ENCODE measurements at places on chromosomes 5 and 9.

DNA sequence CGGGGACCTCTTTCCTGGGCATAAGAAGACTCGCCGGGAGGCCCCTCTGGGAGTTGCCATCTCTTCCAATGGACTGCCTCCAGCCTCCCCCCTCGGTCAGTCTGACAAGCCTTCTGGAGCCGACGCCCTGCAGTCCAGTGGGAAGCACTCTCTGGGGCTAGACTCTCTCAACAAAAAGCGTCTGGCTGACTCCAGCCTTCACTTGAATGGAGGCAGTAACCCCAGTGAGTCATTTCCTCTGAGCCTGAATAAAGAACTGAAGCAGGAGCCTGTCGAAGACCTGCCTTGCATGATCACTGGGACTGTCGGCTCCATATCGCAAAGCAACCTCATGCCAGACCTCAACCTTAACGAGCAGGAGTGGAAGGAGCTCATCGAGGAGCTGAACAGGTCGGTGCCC lies 28.4 kb upstream of the LTC4S start:
- no peak for DNase-seq

DNA sequence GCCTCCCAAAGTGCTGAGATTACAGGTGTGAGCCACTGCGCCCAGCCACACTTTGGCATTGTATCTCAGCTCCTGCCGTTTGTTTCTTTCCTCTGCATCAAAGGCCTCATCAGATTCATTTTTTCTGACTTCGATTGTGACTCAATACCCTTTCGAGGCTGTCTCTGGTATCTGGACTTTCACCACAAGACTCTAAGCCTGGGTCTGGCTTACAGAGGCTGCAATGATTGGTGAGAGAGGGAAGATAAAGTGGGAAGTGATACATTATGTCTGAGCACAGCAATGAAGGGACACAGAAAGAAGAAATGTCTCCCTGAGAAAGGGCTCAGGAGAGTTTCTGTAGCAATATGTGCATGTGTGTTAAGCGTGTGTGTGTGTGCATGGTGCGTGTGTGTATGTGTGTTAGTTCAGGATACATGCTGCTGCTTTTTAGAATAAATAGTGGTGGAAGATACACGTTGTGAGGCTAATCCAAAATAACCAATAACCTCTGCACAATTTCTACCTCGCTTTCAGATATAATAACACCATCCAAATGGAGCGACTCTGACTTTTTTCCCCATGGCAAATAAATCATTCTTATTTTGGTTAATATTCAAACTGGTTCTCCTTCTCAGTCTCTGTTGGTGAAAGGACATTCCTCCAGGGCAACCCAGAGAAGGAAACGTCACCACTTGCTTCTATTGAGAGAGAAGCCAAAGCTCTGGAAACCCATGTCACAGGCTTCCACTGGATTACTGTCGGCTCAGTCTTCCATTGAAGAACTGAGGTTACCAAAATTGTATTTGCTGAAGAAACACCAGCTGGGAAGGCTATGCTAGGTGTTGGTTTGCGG lies 8.1 kb upstream of the DAB2 start:
- no peak for DNase-seq

DNA sequence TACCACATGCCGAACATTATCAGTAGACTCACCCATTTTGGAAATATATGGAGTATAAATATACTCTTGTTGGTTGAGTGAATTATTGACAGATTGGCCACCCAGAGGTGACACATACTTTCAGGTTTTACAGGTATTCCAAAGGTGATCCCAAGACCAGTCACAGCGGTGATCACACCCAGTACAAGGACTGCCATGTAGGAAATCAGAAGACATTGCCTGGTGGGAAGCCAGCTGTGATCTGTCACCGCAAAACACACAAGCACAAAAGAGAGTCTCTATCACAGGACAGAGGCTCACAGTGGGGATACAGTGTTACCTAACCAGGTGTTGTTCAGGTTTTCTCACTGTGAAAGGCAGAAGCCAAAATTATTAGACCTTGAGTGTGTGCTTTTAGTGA lies 15.8 kb downstream of the BTF3 start:
- no peak for DNase-seq

GRCh38 chr9:117403403-117403811 lies 11.4 kb downstream of the ASTN2 start:
- no peak for DNase-seq

DNA sequence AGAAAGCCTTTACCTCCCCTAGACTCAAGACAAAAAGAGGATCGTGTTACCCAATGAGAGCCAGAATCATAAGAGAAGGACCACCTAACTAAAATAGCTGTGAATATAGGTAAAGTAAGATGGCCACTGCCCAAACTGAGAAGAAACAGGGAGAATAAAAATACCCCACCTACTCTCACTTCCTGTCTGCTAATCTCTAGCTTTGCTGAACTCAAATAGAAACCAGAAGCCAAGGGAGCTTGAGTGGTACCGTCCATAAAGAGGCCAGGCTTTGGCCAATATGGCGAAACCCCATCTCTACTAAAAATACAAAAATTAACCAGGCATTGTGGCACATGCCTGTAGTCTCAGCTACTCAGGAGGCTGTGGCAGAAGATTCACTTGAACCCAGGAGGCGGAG lies 123.0 kb upstream of the FST start:
- no peak for DNase-seq

DNA sequence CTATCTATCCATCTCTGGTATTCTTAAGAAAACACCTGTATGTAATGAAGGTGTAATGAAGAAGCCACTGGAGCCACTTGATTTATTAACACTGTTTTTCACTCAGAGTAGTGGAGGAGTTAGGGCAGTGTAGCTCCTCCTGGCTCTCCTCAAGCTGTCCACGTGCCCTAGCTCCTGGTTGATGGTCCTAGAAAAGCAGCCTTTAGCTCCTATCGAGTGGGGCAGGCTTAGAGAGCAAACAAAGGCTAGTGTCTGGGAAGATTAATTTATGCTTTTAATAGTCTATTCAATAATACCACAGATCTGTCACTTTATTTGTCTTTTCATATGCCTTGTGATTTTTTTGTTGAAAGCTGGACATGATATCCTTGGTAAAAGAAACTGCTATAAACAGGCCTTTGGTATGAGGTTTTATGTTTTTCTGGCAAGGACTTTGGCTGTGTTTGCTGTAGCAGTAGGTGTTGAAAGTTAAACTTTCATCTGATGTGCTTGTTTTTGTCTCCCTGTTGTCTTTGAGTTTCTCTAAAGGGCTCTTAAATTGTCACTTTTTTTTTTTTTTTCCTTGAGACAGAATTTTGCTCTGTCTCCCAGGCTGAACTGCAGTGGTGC lies 141.1 kb downstream of the GCNT1 start:
- DNase-seq = no peak

DNA sequence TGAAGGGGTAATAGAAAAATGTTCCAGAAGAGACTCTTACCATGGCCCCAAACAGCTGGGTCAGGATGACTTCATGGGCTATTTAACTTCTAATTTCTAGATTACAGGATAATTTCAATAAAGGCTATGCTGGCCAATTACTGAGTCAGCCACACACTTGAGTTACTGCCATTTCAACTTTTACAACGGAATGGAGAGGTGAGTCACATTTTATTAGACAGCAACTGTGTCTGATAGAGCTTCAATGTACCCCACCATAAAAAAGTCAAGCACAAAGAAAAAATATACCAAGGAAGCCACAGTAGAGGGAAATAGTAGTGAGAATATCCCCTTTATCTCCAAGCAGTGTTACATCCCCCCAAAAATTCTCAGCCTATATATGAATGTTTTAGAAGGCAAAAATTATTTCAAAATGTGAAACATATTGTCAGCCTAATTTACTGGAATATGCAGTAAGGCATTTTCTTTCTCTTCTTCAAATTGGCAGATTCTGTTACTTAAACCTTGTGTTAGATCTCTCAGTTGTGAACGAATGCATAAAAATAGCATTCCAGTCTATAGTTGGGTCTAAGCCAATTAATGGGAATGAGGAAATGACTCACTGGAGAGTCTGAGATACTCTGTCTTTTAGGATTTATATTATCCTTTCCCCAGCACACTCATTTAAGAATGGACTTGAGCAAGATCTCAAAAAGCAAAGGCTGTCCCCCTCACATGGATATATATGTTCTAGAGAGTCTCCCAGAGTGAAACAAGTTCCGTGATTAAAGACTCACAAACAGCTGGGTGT lies 47.1 kb upstream of the RAI14 start:
- no peak for DNase-seq

GRCh38 chr5:7678030-7678429 lies 172.9 kb downstream of the CFAP90 start:
- no peak for DNase-seq

GRCh38 chr5:23473915-23474314 lies 33.5 kb upstream of the PRDM9 start:
- DNase-seq = no peak

DNA sequence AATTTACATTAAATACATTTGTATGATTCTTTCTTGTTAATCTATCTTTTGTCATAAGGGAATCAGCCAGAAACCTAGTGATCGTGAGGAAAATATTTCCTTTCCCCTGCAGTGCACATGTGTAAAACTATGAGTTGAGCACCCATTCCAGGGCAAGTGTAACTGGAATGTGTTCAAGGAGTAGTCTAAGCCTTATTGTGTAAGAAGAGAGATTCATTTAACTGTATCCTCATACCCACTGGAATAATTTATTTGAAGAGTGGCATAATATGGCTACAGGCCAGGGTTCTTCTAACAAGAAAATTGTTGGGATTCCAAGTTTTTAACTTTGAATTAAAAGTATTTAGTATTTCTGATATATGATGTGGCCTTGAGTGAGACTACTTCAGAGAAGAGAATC lies 1692.7 kb downstream of the EFNA5 start:
- DNase-seq = no peak

GRCh38 chr5:29939988-29940387 lies 1253.5 kb upstream of the CDH6 start:
- DNase-seq = no peak

GRCh38 chr9:3856592-3856991 lies 330.8 kb upstream of the RFX3 start:
- no peak for DNase-seq

DNA sequence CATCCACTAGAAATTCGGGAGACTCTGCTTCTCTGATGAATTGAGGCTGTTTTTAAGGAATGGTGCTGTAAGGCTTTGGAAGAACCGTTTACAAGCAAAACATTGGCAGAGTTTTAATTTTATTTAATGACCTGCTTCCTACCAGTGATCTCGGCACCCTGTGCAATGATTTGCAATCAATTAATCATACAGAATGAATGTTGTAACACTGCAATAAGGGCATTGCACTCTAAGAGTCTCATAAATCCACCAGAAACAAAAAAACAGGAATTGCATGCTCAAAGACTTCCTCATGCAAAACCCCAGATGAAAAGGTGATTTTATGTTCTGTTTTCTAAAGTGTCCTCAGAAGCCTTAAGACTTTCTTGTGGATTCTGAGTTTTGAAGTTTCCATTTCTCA lies 295.7 kb downstream of the ARHGEF28 start:
- no peak for DNase-seq

DNA sequence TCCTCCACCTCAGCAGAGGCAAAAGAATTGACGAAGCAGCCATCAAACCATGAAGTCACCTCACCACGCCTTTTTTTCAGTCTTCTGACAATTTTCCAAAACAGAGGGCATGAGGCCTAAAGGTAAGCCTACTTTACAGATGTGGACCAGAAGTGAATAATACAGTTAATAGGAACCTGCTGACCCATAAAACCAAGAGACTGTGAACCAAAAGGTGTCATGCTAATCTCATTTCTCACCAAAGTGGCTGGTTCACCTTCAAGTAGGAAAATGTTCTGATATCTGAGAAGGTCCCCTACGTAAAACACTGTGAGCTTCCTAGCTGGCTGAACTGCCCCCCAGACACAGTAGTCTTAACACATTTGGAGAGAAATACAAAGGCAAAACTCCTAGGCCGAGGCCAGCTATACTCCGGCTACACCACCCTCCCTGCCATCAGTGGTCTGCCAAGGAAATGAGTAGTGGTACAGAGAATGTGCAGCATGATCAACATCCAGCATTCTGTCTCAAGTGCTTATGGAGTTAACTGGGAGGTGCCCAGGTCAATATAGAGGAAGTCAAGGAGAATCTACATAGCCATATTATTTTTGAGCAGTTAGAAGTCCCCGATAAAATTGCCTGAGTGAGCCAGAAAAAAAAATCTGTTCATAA lies 19.3 kb upstream of the F2RL2 start:
- no peak for DNase-seq

DNA sequence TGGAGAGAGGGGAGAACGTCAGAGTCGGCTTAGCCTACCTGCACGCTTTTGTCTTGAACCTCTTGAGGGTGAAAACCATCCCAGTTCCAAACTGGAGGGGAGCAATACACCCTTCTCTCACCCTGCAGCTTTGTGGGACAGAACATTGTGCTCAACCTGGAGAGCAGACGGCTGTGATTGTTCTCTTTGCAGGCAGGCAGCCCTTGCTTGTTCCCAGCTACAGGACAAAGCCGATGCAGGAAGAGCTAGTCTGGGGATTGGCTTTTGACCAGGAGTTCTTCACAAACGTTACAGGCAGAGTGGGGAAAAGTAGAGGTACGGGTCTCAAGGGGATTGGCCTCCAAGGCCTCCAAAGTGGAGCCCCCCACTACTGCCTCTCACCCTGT lies 33.9 kb upstream of the ARHGAP26 start:
- no peak for DNase-seq

- no peak for DNase-seq
Measured at GRCh38 chr9:105278751-105279150, 34.3 kb downstream of the SLC44A1 start.

- DNase-seq = no peak
Measured at GRCh38 chr5:114363837-114364236, 2.0 kb downstream of the KCNN2 start.

DNA sequence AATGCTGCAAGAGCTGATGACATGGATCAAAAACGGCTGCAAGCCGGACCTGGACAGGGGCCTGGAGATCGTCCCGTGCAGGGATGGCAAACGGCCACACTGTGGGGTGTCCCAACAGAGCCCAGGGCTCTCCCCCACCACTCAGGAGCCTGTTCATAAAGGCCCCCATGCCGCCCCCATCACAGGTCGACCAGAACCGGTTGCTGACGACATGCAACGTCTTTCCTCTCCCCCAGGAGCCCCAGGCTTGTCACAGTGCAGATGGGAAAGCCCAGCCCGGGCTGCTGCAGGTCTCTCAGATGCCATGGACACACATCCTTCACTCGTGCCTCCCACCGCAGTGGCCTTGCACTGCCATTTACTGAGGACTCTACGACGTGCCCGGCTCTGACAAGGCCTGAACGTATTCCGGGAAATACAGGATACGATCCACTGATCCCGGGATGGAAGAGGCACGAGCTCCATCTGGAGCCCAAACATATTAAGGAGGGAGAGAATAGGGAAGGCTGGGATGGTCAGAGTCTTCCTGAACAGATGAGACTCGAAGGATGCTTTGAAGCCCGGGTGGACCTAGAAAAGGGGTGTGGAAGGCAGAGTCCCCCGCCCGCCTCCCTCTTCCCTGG lies 76.5 kb upstream of the SARDH start:
- peak; percentile 62 for DNase-seq

DNA sequence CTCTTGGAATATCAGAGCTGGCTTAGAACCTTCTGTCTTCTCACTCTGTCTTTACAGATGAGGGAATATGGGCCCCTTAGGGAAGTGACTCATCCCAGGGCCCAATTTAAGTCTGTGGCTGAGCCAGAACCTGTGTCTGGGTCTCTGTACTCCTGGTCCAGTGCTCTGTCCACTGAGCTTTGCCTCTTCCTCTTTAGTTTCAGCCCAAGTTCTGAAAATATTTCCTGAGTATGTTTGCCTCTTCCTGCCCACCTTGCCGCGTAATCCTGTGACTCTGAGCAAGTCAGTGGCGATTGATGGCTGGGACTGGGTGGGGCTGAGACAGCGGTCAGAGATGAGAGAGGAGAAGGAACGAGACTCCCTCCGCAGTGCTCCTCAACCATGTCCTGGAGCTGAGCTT lies 7.8 kb downstream of the IER5L start:
- no peak for DNase-seq

Data from upper lobe of left lung (tissue), 6 donors.